ENCODE measurements at places on chromosomes 4 and X. TPM values are rescaled to one million over a fixed set of nuclear protein-coding genes. Genes with fewer than 3 reads are reported as not detected.

SERTM2 gene
- total RNA-seq, result not detected

SPACA5 gene
- not detected for total RNA-seq

EOLA2 gene
- total RNA-seq, result 28.4 TPM

KLHL2 gene
- 11.1 TPM for total RNA-seq

LRP2BP gene
- 0.30 TPM for total RNA-seq

SPIN2A gene
- total RNA-seq, result 0.37 TPM

DOK7 gene
- 1.5 TPM for total RNA-seq

CXCL6 gene
- 0.42 TPM for total RNA-seq

GPC3 gene
- total RNA-seq, result 2.0 TPM

FHDC1 gene
- total RNA-seq, result 14.0 TPM

STPG2 gene
- not detected for total RNA-seq

DNA sequence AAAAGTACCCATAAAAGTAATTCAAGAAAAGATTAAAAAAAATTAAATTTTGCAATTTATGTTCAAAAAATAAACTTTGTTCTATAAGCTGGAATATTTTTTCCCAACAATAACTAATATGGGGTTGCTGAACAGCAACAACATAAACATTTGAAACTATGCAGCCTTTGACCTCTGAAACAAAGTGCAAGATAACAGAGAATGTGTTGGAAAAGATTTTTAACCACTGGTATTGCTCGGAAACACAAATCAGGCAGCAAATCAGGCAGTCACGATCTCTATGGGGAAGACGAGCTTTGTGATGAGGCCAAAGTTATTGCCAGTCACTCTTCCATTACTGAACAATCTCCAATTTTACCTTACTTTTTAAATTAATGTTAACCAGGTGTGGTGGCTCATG, 332.1 kb downstream of the PABPC4L start:
- DNase-seq, result no peak

DNA sequence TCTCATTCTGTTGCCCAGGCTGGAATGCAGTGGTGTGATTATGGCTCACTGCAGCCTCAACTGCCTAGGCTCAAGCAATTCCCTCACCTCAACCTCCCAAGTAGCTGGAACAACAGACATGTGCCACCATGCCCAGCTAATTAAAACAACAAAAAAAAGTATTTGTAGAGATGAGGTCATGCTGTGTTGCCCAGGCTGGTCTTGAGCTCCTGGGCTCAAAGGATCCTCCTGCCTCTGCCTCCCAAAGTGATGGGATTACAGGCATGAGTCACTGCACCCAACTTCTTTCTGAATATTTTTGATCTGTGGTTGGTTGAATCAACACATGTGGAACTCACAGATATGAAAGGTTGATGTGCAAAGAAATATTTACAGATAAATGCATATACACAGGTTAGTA, 18.5 kb upstream of the SEPTIN11 start:
- no peak for DNase-seq

DNA sequence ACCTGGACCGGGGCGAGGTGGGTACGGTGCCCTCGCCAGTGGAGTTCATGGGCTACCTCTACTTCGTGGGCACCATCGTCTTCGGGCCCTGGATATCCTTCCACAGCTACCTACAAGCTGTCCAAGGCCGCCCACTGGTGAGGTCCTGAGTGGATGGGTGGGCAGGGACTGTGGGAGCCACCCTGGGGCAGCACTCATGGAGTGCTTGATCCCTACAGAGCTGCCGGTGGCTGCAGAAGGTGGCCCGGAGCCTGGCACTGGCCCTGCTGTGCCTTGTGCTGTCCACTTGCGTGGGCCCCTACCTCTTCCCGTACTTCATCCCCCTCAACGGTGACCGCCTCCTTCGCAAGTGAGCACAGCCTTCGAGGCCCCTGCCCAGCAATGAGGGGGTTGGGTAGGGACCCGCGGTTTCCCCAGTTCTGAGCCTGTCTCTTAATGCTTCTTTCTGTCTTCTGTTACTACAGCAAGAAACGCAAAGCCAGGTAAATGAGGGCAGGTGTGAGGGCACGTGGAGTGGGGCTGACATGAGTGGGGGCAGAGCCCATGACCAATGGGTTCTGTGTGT, 3.7 kb downstream of the PORCN start:
- DNase-seq, result no peak

GRCh38 chr4:10205223-10205622, 88.6 kb upstream of the WDR1 start:
- DNase-seq, result no peak

- DNase-seq, result peak; percentile 24
Observed at GRCh38 chr4:52957220-52957686, 95.1 kb downstream of the RASL11B start.

DNA sequence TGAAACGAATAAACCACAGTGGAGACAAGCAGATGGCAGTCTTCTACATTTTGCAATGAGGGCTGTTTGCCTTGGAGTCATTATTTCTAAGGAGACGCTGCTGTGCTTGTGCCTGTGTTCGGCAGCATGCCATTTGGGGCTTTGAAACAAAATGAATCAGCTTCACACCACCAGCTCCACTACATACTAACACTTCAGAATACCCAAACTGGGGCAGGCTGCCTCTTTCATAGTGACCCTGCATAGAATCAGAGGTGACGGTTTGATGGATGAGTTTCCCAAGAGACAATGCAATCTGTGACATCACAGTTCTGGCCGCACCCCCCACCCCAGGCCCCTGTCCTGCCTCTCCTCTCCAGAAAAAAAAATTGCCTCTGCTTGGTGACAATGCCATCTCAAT, 57.1 kb upstream of the MID1 start:
- DNase-seq, result no peak

DNA sequence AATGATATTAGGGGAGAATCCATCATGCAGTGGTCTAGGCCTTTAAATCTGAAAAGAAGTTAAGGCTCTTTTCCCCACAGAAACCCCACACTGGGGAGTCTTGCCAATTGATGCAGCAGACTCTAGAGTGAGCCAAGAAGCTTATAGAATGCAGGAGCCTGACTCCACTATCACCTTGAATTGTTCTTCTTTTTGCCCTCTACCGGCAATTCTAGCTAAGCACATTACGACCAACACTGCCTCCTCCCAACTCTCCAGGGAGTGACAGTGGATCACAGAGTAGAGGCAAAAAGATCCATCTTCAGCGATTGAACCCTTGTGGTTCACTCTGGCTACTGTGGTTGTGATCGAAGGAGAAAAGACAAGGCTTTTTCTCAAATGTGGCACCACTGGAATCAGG, 331.5 kb downstream of the NKX6-1 start:
- DNase-seq, result no peak

- no peak for DNase-seq
Observed at GRCh38 chr4:15043922-15044321, 41.6 kb downstream of the CPEB2 start.

GRCh38 chrX:22345884-22346283, 73.2 kb downstream of the CBLL2 start:
- no peak for DNase-seq

DNA sequence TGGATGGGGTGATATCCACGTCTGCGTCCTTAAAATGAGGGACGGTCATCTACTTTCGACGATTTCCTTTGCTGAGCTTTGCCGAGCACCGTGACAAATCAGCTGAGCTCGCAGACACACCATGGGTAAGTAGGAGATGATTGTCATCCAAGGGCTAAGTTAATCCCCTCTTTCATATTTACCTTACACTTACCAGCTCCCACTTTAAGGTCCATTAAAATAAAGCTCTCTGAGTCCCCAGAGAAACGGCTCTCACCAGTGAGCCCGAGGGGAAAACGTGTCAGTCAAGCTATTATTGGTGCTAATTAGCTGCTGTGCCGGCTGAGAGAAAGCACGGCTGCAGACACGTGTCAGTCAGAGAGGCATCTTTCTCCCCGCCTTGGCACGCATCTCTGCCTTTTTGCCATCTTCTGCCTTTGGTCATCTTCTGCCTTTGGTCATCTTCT, 72.2 kb downstream of the CRLF2 start:
- DNase-seq, result no peak

GRCh38 chrX:18146009-18146408, 74.7 kb downstream of the BEND2 start:
- no peak for DNase-seq

DNA sequence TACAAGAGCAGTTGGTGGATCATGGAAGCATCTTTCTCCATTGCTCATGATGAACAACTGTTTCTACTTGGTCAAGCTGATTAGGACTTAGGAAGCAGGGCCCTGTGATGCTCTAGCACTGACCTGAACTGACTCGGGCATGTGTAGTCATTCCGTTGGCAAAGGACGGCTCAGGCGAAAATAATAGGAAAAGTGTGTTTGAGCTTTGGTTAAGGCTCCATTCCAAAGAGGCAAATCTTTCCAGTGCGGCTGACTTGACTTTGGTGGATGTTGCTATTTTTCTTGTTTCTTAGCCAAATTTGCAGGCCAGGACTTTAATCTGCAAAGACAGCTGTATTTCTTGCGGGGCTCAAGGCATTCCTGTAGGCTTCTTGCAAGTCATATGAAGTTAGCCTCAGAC, 39.5 kb downstream of the ZNF518B start:
- DNase-seq, result no peak

- no peak for DNase-seq
Observed at GRCh38 chr4:180150818-180151217, 2092.4 kb upstream of the TENM3 start.

- DNase-seq, result no peak
Observed at GRCh38 chr4:87579478-87579877, 28.9 kb upstream of the DSPP start.

DNA sequence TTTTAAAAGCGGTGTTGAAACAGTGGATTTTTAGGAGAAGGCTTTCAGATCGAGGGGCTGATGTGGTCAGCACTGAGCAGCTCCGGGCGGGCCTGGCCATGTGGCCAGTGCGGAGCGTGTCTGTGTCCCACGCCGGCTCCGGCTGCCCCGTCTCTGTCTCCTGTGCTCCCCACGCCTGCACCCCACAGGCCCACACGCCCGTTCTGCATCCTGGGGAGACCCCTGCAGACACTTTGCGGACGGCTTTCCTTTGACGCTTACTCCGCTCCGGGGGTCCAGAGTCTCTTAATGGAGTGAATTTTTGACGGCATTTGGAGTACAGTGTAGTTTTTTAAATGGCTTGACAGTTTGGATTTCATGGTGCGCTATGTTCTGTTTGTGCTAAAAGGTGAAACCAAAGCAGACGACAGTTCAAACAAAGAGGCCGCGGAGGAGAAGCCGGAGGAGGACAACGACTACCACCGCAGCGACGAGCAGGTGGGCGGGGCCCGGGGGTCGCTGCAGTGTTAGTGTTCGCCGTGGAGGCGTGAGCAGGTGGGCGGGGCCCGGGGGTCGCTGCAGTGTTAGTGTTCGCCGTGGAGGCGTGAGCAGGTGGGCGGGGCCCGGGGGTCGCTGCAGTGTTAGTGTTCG, 38.7 kb downstream of the PCGF3 start:
- no peak for DNase-seq

GRCh38 chr4:184096561-184097240, 121.0 kb downstream of the ENPP6 start:
- DNase-seq, result no peak

GRCh38 chr4:151771664-151772063, 10.9 kb upstream of the GATB start:
- no peak for DNase-seq

DNA sequence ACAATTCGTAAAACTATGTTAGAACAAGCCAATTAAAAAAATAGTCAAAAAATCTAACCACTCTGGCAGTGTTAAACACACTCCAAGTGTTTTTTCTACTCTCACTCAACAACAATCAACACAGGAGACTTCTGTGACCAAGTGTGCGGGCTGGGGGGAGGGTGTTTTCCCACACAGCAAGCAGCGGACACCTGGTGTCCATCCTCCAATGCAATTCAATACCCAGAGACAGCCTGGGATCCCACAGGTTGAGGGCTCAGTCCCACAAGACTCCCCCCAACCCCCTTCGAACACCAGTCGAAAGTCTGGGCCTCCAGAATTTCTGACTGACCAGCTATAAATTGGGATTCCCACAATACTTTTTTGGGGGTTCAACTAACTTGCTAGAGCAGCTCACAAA, 8.3 kb upstream of the PIM2 start:
- no peak for DNase-seq

- DNase-seq, result no peak
Observed at GRCh38 chr4:183328832-183329231, 6.6 kb upstream of the CLDN24 start.

DNA sequence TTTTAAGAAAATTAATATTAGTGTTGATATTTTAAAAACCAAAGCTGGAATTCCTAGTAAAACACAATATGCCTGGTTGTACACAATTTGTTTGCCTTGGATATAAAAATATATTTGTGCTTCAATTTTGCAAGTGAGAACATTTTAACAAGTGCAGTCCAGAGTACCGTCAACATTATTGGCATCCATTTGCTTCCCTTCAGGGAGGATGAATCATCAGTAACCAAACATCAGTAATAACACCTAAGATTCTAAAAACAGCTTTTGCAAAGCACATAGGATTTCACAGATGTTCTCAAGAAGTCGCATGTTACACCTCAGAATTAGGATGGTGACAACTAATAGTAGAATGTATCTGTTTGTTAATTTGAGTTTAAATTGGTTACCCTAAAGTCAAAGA, 262.6 kb upstream of the BMP3 start:
- DNase-seq, result no peak

DNA sequence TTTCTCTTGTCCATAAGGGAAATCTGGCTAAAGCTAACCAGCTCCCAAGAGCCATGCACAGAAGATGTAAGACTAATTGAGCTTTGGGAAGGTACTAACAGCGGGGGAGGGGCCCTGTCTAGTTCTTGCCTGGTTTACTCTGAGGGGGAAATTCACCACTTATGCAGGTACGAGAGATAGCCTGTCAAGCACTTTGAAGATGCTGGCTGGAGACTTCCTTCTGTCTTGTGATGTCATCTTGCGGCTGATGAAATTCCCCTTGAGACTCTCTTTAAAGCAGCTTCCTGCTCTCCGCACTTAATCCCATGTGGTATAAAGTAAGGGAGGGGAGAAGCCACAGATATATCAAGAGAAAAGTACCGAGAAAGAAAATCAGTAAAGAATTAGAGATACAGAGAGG, 345.3 kb downstream of the MAPK10 start:
- no peak for DNase-seq

DNA sequence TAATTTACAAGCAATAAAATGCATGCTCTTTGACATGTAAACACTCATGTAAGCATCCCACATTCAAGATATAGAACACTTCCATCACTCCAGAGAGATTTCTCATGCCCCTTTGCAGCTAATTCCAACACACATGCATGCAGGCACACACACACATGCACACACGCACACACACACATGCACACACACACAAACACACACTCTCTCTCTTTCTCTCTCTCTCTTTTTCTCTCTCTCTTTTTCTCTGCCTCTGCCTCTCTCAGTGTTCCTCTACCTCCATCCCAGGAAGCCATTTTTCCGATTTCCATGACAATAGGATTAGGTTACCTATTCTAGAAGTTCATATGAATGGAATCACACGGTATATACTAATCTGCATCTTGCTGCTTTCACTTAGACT, 11.9 kb upstream of the SOD3 start:
- DNase-seq, result no peak

DNA sequence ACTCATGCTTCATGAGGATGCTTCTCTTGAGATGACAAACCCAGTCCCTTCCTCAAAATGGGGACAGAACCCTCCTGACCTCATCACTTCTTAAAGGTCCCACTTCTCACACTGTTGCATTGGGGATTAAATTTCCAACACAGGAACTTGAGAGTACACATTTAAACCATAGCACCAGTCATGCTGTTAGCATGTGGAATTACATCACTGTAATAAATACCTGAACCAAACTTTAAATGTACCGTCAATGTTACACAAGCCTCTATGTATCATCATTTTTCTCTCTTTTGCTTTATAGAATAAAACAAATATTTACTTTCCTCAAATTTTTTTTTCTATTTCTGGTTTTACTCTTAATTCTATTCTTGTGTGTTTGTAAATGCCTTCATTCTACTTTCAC, 448.2 kb downstream of the CCSER1 start:
- no peak for DNase-seq

- DNase-seq, result peak; percentile 83
Observed at GRCh38 chrX:153708415-153708814, 15.8 kb downstream of the BCAP31 start.
